KBM-7 (cell line): ENCODE measurements at places on chromosomes 12 and 14.

DNA sequence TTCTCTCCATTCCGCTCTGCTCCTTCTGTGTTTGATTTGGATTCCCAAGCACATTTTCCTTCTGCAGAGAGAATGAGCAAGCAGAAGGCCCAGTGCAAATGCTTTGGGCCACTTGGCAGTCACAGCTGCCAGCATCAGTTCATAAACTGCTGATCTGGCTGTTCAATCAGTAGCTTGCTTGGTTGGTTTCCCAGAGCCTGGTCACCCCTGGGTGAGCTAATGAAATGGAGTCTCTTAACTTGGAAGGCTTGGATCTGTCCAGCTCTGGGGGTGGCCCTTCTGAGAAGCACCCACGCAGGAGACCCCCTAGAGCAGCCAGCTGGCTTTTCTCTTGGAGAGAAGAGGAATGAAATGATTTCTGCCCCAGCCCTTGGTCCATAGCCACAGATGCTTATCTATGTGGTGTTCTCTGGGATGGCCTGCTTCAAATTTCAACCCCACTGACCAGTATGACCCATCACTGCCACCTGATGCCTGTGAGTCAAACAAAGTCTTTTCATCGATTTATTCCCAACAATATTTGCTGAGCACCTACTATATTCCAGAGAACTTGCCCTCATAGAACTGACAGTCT, 30.3 kb downstream of the FAIM2 start:
- DNase-seq: no peak

GRCh38 chr12:114201794-114202193, 204.2 kb downstream of the TBX5 start:
- no peak for DNase-seq

GRCh38 chr12:100591979-100592378, 18.5 kb downstream of the GAS2L3 start:
- no peak for DNase-seq

- no peak for DNase-seq
These were observed 165.5 kb downstream of the SLC38A4 start for GRCh38 chr12:46660276-46660675.

GRCh38 chr12:120242971-120243699, 22.4 kb downstream of the PXN start:
- DNase-seq: no peak

GRCh38 chr14:20143911-20144310, 5.3 kb downstream of the OR4N5 start:
- DNase-seq: peak; percentile 11

- DNase-seq: no peak
These were observed 177.8 kb upstream of the DIO2 start for GRCh38 chr14:80388980-80389711.

DNA sequence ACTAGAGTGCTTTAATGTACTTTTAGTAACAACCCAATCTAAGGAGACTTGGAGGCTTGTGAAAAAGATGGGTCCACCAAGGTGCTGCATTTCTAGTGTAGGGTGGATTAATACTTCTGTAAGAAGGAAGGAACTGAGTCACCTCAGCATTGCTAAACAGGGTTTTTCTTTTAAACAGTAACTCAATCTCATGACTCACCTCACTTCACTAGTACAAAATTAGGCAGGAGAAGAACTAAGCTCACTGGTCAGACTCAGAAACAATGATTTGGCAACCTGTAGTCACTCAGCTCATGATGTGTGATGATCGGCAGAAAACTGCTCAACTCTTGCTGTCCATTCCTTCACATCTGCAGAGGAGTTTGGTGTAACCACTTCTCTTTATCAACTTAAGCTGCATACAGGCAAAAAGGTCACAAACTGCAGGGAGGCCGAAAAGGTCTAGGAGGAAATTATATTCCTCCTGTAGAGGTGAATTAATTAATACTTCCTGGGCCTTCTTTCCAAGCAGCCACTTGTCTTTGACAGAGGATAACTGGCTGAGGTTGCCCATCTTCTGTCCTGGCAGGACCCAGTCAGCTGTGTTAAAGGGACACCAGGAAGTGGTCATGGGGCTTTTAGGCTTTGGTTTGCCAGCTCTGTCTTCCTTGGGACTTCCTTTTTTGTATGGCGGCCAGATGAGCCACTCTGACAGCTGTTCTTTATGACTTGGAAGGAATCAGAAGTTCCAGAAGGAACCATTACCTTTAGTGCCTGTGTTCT, 466.9 kb downstream of the FUT8 start:
- DNase-seq: peak; percentile 15

- no peak for DNase-seq
These were observed 39.9 kb downstream of the MAX start for GRCh38 chr14:65062096-65063075.

GRCh38 chr12:4006743-4007142, 133.5 kb upstream of the PARP11 start:
- DNase-seq: no peak

DNA sequence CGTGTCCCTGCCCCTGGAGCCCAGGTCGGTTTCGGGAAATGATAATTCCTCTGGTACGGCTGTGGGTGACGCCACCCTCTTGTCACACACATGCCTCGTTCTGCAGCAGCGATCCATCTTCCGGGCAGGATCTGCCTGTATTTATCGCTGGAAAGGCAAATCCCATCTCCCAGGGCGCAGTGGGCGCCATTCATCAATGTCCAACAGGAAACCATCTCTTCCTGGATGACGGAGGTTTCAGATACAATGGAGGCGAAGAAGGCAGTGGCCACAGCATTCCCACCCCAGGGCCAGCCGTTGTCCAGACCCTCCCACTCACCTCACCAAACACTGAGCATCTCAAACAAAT, 74.2 kb downstream of the NOC4L start:
- no peak for DNase-seq

DNA sequence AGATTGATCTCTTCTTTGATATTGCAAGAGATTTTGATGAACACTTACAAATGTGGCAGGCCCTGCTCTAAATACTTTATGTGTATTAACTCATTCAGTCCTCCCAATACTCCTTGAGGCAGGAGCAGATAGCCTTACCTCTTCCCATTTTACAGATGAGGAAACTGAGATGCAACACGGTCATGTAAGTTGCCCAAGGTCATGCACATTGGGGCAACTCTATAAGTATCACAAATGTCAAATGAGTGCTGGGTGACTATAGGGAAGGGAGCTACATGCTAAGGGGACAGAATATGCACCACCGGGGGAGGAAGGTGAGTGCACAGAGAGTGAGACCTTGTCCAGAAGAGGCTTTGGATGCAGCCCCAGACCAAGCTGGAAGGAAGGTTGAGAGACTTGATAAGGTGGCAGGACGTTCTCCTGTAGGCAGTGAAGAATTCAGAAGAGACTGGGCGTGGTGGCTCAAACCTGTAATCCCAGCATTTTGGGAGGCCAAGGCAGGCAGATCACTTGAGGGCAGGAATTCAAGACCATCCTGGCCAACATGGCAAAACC, 132.3 kb upstream of the PWP1 start:
- no peak for DNase-seq

DNA sequence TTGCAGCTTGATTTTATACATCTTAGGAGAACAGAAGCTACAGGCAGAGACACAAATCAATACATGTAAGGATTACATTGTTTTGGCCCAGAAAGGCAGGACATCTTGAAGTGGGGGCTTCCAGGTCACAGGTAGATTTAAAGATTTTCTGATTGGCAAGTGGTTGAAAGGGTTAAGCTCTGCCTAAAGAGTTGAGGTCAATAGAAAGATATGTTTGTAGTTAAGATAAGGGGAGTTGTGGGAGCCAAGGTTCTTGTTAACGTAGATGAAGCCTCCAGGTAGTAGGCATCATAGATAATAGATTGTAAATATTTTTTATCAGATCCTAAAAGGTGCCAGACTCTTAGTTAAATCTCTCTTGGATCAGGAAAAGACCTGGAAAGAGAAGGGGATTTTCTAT, 5.5 kb upstream of the DHRS2 start:
- DNase-seq: no peak
